ENCODE measurements at places on chromosomes 1 and 21.

GRCh38 chr1:168088511-168089325 lies 48.0 kb downstream of the GPR161 start:
- DNase-seq = no peak

DNA sequence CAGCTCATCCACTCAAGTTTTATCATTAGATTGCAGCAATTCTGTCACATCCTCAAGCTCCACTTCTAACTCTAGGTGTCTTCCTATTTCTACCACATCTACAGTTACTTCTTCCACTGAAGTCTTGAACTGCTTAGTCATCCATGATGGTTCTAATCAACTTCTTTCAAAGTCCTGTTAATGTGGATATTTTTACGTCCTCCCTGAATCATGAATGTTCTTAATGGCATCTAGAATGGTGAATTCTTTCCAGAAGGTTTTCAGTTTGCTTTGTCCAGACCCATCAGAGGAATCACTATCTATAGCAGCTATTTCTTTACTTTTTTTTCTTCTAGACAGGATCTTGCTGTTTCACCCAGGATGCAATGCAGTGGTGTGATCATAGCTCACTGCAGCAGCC lies 78.0 kb upstream of the RNPC3 start:
- no peak for DNase-seq

DNA sequence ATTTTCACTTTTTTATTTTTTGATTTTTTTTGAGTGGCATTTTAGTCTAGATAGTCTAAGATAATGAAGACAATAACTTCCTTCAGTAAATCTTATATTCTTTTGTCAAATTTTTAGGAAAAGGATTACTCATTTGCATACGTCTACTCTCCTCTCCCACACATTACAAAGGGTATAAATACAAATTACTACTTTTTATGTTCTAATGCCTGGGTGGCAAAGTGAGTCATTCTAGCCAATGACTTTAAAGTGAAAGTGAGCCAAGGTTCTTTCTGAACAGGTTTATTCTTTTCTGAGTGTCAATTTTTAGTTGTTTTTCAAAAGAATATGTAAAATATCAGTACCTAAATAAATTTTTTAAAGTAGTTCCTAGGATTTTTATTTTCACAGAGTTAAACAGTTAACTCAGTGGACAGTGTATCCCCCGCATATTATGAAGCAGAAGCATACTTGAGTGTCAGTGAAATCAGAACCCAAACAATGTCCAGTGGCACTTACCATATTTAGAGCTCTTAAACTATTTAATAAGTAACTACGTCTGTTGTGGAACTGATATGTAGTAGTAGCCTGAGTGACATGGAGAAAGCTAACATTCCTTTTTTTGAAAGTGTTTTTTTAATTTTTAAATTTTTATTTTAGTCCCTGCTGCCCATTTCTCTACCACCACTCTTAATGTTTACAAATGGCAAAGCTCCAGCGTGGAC lies 141.7 kb downstream of the PHTF1 start:
- no peak for DNase-seq

DNA sequence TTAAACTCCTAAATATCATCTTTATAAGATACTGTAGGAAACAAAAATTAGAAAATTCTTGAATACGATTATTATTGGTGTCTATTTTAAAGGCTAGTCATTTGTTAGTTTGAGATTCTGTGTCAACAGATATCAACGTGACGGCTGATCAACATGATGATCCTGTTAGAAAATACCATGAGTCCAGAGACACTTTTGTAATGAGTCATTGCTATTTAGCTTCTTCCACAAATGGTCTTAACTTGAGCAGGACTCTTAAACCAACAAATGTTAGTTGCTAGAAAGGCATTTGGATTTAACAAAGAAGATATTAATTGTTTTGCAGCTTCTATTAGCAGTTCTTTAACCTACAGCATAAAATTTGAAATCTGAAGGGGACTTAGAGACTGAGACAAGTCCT lies 131.2 kb downstream of the TGFB2 start:
- no peak for DNase-seq

DNA sequence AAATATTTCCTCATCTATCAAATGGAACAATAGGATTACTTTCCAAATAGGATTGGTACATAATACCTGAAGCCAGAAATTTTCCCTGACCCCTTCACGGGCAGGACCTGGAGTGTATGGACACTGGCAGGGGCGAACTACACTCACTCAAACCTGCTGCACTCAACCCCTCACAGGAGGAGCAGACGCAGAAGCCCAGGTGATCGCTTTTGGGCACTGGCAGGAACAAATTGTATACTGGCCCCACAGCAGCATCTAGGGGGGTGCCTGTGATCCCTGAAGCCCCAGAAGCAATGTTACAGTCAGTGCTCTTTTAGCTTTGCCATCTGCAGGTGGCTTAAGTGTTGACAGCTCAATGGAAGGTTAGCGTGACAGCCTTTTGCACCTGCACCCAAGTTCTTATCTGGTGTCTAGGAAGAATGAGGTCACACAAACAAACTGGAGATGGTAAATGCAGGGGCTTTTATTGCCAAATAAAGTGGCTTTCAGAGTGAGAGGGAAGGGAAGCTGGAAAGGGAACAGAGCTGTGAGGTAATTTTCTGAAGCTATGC lies 199.2 kb upstream of the NEGR1 start:
- DNase-seq = no peak

DNA sequence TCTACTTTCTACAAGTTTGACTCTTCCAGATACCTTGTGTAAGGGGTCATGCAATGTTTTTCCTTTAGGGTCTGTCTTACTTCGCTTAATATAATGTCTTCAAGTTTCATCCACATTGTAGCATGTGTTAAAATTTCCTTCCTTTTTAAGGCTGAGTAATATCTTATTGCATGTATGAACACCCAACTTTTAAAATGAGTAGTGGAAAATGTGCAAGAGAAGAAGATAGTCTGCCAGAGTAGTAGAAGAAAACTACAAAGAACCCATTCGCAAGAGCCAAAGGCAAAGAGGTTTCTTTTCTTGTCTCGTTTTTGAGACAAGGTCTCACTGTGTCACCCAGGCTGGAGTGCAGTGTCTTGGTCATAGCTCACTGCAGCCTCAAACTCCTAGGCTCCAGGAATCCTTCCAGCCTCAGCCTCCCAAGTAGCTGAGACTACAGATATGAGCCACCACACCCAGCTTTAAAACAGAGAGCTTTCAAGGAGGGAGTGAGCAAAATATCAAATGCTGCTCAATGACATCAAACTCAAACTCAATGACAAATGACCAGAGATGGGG lies 9.4 kb downstream of the IL23R start:
- no peak for DNase-seq

DNA sequence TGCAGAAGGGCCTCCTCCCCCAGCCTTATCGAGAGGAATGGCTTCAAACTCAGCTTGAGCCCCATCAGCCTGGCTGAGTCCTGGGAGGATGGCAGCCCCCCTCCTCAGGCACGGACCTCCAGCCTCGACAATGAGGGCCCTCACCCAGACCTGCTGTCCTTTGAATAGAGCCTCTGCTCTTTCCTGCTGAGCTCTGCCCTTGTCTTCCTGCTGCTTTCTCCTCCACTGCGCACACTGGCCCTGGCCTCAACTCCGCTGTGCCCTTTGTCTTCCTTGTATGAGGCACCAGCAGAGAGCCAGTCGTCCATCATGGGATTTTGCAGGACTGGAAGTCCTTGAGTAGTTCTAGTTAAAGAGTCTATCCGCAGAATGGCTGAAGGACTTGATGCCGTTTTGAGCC lies 2.0 kb downstream of the C1orf226 start:
- DNase-seq = no peak

DNA sequence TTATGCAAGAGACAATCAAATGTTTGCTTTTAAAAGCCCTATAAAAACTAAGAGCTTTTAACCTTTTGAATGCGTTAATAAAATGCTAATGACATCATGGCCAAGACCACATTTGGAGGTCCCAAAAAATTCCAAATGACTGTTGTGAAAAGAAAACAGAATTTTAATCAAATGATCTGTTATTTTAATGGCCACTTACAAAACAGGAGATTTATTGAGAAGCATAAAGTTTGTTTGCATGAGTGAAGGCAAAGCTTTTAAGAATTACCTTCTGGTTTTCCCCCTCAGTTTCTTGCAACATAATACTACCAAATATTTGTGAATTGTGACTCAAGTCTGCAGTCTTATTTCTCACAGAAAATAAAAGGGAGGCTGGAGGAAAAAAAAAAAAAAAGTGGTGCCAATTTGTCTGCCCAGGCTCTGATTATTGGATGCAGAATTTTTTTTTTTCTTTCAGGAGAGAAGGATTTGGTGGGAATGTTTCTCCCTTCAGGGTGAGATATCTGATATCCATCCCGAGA lies 60.7 kb downstream of the GORAB start:
- DNase-seq = no peak

DNA sequence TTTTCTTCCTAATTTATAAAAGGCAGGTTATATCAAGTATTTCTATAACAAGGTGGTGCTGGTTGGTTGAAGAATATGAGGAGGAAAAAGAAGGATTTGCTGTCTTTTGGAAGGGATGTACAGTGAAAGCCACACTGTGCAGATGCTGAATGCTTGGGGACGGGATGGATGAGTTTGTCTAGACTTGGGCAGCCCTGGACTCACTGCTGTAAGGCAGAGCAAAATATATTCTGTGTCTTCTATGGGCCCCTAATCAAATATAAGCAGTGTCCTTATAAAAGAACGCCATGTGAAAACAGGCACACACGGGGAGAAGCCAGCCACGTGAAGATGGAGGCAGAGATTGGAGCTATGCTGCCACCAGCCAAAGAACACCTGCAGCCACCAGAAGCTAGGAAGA lies 47.4 kb downstream of the PHC2 start:
- DNase-seq = no peak

- DNase-seq = no peak
Measured at GRCh38 chr1:236400061-236400603, 6.0 kb downstream of the EDARADD start.

DNA sequence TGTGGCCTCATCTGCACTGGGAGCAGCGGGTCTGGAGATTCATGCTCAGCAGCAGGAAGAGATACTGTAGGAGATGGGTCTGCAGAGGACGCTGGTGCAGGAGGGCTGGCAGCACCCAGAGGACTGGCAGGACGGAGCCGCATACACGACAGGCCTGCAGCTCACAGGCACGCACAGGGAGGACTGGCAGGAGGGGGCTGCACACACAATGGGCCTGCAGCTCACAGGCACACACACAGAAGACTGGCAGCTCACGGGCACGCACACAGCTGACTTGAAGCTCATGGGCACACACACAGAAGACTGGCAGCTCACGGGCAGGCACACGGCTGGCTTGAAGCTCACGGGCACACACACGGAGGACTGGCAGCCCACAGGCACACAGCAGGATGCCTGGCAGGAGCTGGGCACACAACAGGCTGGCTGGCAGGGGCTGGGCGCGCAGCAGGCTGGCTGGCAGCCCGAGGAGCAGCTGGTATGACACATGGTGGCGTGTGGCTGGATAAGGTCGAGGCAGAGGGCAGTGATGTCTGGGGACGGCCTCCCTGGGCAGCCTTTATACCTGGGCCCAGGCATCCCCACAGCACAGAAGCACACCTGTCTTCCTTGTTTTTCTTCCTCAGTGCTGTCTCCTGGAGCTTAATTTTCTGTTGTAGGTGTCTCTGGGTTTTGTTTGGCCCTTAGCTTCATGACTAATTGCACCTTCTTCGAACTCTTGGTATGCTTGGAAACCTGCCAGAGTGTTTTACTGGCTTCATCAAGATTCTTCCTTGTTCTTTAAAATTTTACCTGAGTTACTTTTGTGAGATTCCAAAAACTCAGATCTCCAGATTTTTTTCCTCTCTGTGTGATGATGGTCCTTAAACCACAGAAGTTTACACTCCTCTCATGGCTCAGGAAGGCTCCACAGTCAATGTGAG lies at the start of gene KRTAP12-2:
TSS of gene KRTAP12-2 (minus strand) at position 527 of the 920 bp plus-strand sequence. CDS start at position 486, 41 bp downstream.
- DNase-seq = no peak

DNA sequence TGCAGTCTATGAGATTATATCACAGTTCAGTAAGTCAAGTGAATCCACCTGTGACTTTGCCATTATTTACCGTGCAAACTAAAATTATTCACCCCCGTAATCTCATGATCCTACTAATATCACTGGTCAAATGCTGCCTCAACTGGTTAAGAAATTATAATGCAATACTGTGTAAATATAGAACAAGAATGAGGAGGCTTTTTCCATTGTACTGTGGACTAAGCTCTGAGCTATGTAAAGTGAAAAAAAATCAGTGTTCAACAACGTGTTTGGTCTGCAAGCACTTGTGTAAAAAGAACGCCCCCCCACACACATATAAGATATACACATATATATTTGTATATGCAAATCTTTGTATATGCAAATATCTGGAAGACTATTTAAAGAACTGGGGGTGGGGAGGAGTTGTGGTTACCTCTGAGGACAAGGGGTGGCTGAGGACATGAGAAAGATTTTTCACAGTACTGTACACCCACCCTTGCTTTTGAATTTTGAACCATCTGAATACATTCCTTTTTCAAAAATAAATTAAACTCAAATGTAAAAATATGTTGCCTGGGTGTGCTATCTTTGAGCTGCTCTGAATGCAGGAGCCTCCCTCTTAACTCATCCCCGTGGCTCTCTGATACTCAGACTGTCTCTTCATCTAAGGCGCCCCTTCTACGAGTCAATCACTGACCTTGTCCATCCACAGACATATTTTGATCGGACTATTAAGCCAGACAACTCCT lies 57.0 kb downstream of the PTP4A2 start:
- no peak for DNase-seq

DNA sequence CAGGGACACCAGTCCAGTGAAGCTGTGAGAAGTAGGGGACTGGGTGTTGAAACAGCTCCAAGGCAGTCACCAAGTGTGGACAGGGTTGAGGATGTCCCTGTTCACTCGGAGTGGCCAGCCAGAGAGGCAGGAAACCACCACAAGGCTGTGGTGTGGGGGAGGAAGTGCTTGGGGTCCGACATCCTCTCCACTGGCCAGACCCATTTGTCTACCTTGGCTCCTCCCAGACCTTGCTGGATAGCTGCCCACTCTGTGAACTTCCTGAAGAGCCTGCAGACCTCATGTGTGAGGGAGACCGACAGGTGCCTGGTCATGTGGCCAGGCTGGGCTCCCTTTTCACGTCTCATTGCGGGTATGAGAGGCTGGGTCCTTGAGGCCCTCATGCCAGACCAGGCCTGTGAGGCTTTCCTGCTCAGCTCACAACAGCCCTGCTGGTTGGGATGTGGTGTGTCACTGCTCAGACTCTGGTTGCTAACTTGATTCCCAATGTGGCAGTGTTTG lies 21.8 kb downstream of the CYP4B1 start:
- DNase-seq = no peak

- DNase-seq = no peak
Measured at GRCh38 chr1:28796352-28797211, 15.4 kb upstream of the OPRD1 start.

DNA sequence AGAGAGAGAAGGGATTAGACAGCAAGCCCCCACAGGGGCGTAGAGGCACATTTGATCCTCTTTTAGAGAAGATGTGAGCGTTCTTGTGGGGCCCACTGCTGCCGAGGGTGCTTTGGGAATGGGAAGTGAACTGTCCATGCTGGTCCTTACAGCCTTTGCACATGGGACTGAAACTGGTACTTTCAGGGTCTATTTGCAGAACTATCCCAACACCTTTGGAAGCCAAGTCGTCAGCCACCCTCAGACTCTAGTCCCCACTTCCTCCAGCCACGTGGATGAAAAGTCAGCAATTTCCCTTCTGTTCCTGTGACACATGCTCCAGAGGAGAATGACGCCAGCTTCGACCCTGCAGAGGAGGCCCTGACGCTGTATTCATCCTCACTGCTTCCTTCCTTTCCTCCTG lies 2.6 kb upstream of the RAB7B start:
- DNase-seq = no peak

Data from SK-N-MC (cell line).